ENCODE measurements at places on chromosomes 6 and 20.

DNA sequence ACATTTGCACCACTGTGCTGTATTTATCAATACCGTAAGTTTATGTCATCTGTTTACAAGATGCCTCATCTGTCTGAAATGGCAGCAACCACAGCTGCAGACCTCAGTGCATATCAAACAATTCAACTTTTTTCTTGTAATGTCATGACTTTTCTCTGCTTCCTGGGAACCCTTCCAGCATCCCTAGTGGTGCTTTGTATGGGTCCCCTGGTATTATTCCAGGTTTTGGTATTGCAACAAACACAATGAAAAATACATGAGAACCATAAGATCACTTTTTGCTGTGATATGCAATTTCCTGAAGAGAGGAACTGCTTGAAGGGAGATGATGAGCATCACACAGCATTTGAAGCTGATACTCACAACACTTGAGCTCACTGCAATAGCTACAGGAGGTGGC is 12.0 kb upstream of the TXNDC5 start:
- DNase-seq: no peak

DNA sequence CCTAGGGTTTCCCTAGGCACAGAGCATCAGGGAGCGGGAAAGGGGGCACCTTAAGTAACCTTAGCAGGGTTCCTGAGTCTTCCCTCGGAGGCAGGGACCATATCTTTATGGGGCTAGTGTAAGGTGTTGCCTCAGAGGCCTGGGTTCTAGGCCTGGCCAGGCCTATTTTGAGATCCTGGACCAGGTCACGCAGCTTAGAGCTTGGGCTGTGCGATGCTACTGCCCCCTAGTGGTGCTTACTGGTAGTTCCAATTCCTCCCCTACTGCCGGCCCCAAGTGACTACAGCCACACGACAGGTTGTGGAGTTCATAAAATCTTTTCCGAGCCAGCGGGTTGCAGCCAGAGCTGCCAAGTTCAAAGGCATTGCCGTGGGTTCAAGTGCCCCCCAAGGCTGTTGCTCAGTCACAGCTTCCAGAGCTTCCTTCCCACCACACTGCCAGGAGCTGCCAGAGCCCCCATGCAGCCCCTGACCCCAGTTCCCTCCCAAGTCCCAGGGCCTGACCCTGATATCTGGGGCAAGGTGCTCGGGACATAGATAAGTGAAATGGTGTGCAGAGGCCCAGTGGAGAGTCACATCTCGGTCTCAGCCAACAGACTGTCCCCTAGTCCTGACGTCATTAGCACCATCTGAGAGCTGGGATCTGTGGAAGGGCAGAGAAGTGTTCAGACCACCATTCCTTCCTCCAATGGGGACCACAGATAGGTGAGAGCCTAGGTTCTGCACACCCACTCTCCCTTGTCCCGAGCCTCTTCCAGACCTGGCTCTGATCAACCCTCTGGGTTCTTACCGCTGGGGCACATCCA is 3.3 kb downstream of the LRRC73 start:
- peak; percentile 69 for DNase-seq

GRCh38 chr6:137351890-137352289 is 132.7 kb upstream of the IFNGR1 start:
- no peak for DNase-seq

DNA sequence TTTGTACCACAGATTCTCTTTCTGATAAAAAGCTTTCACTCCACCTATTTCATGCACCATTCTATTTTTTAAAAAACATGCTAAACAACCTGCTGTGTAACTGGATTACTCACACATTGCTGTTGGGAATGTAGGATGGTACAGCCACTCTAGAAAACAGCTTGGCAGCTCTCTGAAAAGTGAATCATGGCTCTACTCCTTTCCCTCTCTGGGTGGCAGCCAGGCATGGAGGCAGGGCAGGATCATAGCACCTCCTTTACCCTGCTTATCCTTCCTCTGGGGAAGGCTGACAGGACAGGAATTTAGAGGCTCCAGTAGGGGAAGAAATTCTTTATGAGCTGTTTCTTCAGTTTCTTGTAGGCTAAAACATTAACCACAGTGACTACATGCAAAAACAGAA is 6.7 kb upstream of the VNN2 start:
- peak; percentile 73 for DNase-seq

- no peak for DNase-seq
These were observed 54.2 kb downstream of the NFATC2 start for GRCh38 chr20:51488331-51488730.

DNA sequence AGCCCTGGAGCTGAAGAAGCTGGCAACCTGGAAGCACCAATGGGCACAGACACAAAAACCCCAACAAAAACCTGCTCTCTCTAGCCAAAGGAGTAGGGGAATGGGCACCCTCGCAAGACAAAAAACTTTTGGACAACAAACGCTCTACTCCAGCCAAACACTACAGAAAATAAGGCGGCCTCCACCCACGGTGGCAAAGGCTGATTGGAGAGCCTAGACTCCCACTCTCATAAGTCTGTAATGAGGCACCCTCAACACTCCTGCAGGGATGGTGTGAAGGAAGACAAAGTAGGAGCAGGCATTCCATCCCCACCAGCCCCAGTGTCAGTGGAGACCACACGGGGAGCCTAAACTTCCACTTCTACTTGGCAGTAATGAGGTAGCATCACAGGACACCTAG is 8.8 kb downstream of the TTI1 start:
- no peak for DNase-seq

GRCh38 chr6:80862756-80863155 is 756.3 kb downstream of the BCKDHB start:
- DNase-seq: no peak

GRCh38 chr6:50862176-50862575 is 43.5 kb downstream of the TFAP2B start:
- DNase-seq: no peak

- DNase-seq: peak; percentile 92
These were observed 68.6 kb upstream of the CCN6 start for GRCh38 chr6:111985202-111985731.

- no peak for DNase-seq
These were observed 68.0 kb downstream of the EYA2 start for GRCh38 chr20:46962452-46963195.

- peak; percentile 69 for DNase-seq
These were observed 88.1 kb upstream of the STMND1 start for GRCh38 chr6:17013701-17014100.

GRCh38 chr6:134735461-134735860 is 214.4 kb downstream of the ALDH8A1 start:
- DNase-seq: no peak

- peak; percentile 3 for DNase-seq
These were observed 438.4 kb upstream of the ADGRB3 start for GRCh38 chr6:68196645-68197044.

- no peak for DNase-seq
These were observed 77.8 kb downstream of the OR2B2 start for GRCh38 chr6:27834384-27834783.

- no peak for DNase-seq
These were observed 398.9 kb downstream of the KIF16B start for GRCh38 chr20:16174311-16174710.

- no peak for DNase-seq
These were observed 123.7 kb upstream of the BTN3A2 start for GRCh38 chr6:26241033-26241895.

DNA sequence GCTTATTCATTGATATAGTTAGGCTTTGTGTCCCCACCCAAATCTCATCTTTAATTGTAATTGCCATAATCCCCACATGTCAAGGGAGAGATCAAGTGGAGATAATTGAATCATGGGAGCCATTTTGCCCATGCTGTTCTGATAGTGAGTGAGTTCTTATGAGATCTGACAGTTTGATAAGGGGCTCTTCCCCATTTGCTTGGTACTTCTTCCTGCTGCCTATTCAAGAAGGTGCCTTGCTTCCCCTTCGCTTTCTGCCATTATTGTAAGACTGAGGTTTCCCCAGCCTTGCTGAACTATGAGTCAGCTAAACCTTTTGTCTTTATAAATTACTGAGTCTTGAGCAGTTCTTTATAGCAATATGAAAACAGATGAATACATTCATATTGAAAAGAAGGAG is 45.6 kb downstream of the CENPW start:
- no peak for DNase-seq
